Stimulated activated CD4-positive, alpha-beta T cell treated with anti-CD3 and anti-CD28 coated beads, Interleukin-15, amount 100 ng/mL, for 1 hour (primary cell): ENCODE measurements at places on chromosomes 3 and 15.

GRCh38 chr3:194757647-194758061, 72.0 kb downstream of the FAM43A start:
- no peak for DNase-seq

DNA sequence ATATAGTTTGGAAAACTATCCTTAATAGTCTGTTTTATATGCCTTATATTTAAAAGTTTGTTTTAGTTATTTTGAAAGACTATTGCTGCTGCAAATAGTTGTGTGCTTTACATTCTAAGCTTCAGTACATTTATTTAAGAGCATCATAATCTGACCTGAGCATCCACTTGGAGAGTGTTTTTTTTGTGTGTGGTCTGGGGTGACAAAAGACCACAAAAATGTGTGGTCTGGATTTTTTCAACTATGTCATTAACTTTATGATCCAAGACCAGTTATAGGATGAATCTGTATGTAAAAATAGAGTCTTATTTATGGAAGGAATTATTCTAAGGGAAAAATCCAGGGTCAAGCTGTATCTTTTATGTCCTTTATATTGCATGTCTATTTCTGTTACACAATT, 77.4 kb downstream of the SLTM start:
- no peak for DNase-seq

DNA sequence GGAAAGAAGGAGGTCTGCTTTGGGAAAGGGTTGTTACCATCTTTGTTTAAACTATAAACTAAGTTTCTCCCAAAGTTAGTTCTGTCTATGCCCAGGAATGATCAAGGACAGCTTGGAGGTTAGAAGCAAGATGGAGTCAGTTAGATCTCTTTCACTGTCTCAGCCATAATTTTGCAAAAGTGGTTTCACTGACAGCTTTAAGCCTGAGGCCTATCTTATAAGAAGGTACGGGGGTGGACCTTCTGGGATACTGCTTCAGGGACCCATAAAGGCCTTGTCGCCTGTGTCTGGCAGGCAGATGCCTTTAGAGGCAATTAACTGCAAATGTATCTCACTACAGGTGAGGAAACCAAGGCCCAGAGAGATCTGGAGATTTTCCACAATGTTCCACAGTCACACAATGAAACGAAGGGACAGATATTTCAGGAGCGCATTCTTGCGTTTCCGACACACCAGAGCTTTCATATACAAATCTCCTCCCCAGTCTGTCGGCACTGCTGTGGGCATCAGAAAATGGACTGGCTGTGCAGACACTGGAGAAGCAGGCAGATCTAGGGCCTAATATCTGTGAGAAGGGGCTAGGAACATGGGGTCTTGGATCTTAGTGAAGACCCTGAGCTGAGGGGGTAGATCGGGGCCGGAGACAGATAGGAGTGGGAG, 169.5 kb upstream of the SMAD3 start:
- no peak for DNase-seq

DNA sequence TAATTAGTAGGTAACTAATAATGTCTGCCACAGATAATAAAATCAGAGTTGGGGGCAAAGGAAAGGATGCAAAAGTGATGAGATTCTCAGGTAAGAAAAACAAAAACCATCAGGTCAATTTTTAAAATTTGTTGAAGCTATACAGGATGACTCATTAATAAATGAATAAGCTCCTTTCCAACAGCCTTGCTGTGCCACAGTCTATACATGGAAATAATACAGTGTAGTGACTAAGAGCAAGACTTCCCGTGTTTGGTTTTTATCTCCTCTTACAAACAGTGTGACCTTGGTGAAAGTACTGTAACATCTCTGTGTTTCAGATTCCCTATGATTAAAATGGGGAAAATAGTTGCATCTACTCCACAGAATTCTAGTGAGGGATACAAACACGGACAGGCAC, 331.6 kb downstream of the PYDC2 start:
- no peak for DNase-seq

- no peak for DNase-seq
These were observed at the start of gene GHRL for GRCh38 chr3:10292505-10293419. TSS of gene GHRL (minus strand) at chr3:10292947. CDS start at chr3:10290180, 2,767 bp downstream.

GRCh38 chr15:74032606-74033561, 38.4 kb downstream of the PML start:
- DNase-seq: no peak

DNA sequence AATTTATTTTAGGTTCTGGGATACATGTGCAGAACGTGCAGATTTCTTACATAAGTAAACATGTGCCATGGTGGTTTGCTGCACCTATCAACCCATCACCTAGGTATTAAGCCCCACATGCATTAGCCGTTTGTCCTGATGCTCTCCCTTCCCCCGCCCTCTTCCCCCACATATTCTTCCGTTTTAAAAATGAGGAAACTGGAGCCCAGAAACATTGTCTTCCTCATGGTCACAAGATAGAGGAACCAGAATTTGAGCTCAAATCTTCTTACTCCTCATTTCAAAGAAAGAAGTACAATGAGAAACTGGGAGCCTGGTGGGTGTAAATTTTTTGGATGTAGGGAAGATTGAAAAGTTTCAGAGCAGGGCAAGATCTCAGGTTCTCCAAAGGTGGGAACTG, 56.1 kb upstream of the USP3 start:
- DNase-seq: no peak

DNA sequence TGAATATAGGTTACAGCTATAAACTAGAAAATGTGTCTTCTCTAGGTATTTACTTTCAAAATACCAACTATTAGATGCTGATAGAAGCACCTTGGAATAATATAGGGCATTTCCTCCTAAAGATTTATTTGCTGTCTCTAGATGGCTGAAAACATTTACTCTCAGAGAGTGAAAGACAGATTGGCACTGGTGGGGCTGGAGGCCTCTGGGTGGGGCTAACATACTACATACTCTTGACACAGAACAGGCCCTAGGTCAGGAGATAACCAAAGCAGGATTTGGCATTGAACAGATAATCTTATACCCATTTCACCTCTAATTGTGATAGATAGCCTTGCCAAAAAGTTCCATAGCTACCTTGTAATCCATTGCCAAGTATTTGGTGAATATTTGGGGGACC, 253.3 kb upstream of the TBC1D5 start:
- DNase-seq: no peak

GRCh38 chr15:34986771-34987480, 1.2 kb downstream of the ZNF770 start:
- DNase-seq: no peak

- no peak for DNase-seq
These were observed 30.5 kb upstream of the LIPC start for GRCh38 chr15:58401276-58401675.

GRCh38 chr3:42572278-42572677, 9.5 kb downstream of the SEC22C start:
- DNase-seq: no peak
